ENCODE measurements at places on chromosomes 5 and 9.

DNA sequence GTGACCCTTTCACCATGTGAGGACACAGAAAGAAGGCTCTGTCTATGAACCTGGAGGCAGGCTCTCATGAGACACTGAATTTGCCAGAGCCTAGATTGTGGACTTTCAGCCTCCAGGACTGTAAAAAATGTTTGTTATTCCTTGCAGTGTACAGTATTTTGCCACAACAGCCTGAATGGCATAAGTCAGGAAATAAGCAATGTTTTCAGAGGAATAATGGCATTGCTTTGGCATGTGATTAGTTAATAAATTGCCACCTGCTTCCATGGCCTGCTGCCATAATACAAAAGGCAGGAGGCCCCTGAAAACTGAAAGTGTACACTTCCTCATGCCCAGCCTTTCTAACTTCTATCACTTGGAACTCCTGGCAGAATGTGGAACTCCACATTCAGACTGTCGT lies 408.1 kb downstream of the GADD45G start:
- DNase-seq: no peak

DNA sequence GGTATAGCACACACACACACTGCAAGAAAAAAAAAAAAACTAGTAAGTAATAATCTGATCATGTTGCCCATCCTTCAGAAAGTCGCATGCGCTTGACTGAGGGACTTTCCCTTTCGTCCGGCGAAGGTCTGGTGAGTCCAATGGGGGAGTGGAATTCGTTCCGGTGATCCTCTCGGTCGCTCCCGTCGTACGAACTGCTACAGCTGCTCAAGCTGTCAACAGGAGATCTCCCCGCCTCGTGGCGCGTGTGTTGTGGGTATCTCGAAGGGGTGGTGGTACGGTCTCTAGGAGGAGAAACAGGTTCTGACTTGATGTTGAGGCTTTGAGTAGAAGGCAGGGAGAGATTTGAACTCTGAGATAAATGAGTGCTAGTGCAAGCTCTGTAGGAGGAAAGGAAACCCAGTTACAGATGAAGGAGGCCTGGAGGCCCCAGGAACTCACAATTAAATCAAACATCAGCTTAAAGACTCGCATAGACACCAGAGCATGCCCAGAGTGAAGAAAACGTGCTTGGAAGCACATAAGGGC lies 160.4 kb downstream of the MEF2C start:
- DNase-seq: no peak

DNA sequence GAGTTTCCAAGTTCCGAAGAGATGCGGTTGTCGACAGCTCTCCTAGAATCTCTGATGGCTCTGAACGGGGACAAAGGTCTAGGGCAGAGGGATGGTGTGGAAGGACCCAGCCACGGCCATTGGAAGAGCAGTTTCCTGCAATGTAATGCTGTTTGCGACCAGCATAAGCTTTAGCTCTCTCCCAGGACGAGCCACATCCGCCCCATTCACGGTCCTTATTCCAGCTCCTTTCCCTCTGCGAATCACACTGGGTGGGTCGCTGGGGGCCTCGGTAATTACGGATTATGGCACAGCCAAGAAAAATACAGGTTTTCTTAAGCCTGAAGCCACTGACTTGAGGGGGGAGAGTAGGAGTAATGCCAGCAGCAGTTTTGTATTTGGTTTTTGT lies 22.7 kb downstream of the ANXA2R start:
- no peak for DNase-seq

DNA sequence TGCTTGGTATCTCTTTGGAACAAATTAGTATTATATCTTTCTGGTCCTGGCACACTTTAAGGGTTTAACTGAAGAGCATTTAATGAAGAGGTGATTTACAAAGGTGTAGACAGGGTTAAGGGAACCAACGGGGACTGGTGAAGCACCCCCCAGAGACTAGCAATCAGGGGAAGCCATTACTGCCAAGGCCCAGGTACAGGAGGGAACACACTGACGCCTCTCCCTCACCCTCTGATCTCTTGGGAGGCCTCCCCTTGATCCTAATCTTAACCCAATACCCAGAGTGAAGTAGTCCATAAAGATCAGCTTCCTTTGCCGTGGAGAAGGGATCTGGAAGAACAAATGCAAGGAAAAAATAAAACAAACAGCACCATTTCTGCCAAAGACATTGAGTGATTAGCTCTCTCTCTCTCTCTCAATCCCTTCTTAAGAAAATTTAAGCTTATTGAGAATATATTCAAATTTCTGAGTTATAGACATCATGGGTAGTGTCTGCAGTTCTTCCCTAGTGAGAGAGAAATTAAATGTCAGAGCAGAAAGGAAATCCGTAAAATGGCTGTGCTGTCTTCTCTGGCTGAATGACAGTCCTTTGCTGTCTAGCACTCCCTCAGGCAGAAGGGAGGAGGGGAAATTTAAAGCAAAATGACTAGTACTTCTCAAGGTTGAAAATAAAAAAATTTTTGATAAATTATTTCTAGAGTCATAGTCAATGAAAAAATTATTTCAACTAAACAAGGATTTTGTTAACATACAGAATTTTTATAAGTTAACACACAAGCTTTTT lies 20.0 kb downstream of the F2R start:
- peak; percentile 21 for DNase-seq

DNA sequence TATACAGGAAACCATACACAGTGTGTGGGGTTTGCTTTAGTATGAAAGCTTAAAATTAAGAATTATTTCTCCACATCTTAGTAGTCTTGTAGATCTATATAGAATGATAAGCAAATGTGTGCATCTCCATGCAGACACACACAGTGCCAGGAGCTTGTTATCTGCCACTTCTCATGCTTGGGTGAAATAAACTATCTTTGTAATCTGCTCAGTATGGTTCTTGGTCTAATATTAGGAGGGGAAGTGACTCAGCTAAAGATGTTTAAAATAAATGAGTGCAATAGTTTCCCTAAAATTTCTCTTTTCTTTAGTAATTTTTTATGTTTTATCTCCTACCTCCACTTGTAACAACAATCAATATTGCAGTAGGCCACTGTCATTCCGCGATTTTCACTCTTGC lies 689.6 kb downstream of the TAF11L14 start:
- no peak for DNase-seq

DNA sequence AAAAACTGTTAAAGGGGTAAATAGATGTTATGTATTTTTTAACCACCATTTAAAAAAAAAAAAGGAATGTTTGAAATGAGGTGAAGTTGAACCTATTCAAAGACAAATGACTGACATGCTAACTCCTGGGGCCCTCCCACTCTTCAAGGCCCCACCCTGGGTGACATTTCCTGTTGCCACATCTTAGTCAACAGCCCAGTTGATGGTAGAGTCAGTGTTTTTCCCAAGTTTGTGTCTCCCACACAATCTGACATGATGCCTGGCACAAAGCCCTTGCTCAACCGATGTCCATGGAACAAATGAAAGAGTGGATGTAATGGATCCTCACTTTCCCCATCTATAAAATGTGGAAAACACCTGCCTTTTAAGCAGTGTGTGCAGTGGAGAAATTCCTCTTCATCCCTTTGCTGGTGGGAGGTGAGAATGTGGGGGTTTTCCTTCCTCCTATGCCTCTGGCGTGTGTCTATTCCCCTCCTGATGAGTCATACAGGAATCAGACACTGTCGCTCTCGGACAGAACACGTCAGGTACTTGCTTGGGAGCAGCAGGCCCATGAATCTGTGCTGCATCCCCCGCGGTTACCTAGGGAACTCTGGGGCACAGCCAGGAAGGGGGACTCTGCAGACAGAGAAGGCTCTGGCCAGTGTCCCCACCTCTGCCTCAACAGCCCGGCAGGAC lies 13.7 kb upstream of the ADRA1B start:
- DNase-seq: no peak

- DNase-seq: peak; percentile 20
Measured at GRCh38 chr9:129458663-129459546, 162.0 kb downstream of the C9orf50 start.

GRCh38 chr5:160097991-160098390 lies 21.3 kb downstream of the PWWP2A start:
- no peak for DNase-seq

GRCh38 chr9:96686638-96687335 lies 31.7 kb upstream of the PRXL2C start:
- peak; percentile 83 for DNase-seq

GRCh38 chr5:95846554-95847260 lies 24.2 kb upstream of the GLRX start:
- peak; percentile 78 for DNase-seq

DNA sequence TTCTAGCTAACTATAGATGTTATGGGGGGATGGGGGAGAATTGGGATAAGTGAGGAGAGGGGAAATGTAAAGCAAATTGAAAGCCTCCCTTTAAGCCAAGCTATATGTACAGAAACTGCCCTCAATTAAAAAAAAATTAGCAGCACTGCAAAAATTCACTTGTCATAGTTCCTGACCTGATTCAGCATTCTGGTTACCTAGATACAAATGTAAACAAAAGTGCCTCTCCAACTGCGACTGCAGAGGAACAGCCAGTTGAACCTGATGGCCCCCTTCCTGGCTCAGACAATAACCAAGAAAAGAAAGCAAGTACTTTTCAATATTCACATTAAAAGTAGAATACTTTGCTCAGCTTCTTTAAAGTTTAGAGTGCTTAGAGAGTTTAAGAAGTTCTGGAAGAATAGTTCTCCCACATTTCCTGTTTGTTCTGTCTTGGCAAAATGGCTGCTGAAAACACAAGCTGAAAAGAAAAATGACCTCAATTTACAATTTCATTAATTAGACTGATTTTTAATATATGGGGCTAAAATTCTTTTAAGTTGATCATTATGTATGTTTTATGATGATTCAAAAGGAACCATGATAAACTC lies 1.5 kb downstream of the FAM81B start:
- DNase-seq: no peak

GRCh38 chr5:103410172-103410571 lies 151.6 kb downstream of the MACIR start:
- DNase-seq: no peak

DNA sequence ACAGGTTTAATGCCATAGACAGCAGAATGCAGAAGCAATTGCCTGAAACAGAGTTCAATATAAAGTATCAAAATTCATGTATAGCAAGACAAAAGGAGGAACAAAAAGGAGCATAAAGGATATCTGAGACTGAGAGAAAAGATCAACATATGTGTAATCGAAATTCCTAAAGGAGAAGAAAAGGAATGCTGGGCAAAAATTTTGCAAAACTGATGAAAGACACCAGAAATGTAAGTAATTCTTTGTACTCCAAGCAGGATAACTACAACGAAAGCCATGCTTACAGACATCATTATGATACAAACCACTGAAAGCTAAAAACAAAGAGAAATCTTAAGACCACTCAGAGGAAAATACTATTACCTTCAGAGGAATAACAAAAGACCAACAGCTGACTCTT lies 72.8 kb upstream of the MTAP start:
- no peak for DNase-seq

DNA sequence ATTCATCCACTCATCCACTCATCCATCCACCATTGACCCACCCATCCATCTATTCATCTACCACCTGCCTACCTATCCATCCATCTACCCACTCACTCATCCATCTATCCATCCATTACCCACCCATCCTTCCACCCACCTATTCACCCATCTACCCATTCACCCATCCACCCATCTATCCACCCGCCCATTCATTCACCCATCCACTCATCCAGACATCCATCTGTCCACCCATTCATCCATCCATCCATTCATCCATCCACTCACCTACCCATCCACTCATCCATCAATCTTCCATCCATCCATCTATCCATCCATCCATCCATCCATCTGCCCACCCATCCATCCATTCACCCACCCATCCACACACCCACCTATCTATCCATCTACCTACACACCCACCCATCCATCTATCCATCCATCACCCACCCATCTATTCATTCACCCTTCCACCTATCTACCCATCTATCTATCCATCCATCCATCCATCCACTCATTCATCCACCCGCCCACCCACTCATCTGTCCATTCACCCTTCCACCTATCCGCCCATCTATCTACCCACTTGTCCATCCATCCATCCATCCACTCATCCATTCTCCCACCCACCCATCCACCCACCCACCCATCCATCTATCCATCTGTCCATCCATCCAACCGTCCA lies 23.2 kb downstream of the PSAT1 start:
- no peak for DNase-seq

DNA sequence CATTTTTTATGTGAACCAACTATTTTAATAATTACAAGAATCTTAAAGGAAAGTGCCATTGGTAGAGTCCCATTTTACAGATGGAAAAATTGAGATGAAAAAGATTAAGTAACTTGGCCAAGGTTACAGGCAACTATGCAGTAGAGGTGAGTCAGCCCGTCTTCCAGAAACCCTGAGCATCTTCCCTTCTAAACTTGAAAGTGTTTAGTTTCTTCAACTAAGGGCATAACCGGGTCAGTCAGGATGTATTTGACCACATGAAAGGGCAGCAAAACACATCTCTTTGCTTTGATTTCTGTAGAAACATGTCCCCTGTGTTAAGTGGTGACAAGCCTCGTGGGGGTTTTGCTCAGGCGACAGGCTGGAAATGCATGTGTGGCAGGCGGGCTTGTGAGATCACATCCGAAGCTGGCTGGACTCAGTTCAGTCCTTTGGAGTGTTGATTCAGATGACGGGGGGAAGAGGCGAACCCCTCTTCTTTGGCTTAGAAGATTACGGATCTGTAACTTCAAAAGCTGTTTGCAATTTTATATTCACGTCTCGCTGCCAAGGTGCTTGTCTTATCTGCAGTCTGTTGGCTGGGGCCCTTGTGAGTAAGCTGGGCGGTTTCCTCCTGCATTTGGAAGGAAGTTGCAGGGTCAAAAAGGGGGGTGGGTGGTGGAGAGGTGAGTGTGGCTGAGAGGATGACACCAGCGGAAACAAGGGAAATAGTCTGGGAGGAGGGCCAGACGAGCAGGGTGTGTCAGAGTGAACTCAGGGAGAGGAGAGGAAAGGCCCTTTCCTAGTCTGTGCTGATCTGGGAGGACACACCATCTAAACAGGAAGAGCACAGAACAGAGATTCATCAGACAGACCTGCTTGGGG lies 78.9 kb upstream of the RPS23 start:
- peak; percentile 78 for DNase-seq

GRCh38 chr5:79568632-79569190 lies 43.5 kb upstream of the TENT2 start:
- DNase-seq: no peak

DNA sequence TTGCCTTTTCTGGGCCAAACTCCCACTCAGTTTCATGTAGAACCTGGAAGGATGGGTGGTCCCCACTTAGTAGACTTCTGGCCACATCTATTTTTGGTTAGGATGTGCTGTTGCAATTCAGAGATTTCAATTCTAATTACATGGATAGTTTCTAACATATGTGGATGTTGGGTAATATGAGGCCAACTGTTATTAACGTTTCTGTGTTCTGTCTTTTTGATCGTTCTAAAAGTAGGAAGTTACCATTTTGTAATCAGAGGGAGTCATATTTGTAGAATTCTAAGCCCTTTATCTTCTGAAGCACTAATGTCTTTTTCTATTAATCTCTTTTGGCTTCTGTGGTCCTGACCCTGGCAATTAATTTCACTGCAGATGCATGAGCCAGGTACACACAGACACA lies 141.6 kb upstream of the SPEF2 start:
- DNase-seq: no peak

- no peak for DNase-seq
Measured at GRCh38 chr5:123659495-123659894, 147.5 kb downstream of the CSNK1G3 start.

- DNase-seq: no peak
Measured at GRCh38 chr5:17113174-17113958, 104.1 kb upstream of the BASP1 start.

GRCh38 chr5:136458481-136458880 lies 93.1 kb upstream of the TRPC7 start:
- no peak for DNase-seq
